Activated T-cell treated with anti-CD3 and anti-CD28 coated beads for 48 hours (primary cell): ENCODE measurements at places on chromosomes 12 and 14.

DNA sequence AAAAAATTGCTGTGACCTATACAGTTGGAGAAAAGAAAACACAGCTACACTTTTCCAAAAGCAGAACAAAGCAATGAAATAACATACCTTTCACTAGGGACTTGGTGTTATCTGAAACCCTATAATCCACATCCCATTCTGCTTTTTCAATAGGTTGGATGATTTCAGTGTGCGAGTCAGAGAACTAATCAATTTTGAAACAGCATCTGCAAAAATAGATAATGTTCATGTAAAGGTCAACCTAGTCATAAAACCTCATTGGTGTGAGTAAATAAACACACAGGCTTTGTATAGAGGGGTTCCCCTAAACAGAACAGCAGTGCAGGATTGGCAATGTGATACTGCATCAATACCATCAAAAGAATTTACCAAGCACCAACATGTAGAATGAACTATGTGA, 173.0 kb upstream of the G2E3 start:
- no peak for DNase-seq

DNA sequence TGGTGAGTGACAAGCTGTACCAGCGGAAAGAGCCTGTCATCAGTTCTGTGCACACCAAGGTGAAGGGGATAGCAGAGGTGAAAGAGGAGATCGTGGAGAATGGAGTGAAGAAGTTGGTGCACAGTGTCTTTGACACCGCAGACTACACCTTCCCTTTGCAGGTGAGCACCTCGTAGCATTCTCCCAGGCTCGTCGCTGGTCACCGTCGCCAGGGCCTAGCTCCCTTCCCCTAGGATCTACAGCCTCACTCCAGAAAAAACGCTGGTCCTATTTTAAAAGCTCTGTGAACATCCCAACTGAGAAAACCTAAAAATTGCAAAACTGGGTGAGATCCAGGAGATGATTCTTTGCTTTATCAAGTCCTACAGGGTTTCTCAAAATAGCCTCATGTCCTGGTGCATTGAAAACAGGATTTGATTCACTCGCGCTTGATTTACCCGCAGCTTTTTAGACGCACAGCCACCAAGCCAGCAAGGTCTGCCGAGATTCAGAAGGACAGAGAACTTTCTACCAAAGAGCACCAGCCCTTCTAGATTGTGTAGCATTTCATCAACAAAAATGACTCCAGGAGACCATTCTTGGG, 22.2 kb downstream of the P2RX7 start:
- DNase-seq: no peak

- no peak for DNase-seq
These were observed 73.1 kb downstream of the ADCK1 start for GRCh38 chr14:77872983-77873382.

DNA sequence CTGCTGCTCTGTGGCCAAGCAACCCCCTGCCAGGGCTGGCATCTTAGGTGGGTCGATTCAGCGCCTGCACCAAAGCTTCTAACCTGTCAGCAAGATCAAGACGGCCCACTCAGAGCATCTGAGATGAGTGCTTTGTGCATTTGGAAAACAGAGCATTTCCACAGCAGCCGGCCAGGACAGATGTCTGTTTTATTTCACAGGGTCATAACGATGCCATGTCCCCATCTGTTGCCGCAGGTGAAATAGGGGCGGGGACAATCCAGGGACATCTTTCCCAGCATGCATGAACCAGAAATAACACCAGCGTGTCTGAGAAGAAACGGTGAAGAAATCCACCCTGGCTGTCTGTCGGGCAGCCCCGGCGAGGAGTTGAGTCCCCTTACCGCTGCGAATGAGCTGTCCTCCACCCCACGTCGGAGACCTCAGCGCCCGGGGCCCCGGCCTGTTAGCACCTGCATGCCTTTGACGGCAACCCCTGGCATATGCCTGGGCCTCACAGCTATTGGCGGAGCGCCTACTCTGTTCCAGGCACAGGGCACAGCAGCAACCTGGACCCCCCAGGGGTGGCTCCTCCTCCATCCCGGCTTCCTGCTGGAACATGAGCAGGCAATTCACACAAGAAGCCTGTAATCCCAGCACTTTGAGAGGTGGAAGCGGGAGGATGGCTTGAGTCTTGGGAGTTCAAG, 30.6 kb upstream of the ULK1 start:
- no peak for DNase-seq

DNA sequence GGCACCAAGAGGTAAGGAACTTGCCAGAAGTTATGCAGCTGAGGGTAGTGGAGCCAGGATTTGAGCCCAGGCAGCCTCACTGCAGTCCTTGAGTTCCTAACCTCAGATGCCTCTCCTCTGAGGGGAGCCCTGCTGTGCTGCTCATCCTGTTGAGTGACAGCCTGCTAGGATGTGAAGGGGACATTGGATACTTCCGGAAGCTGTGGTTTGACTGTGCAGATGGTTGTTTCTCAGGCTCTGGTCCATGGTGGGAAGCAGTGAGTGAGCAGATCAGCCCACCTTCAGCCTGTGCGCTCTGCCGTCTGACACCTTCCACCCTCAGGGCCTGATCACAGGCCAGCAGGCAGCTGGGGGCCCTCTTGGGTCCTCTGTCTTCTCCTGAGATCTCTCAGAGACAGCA, 253.2 kb downstream of the CACNA1C start:
- DNase-seq: no peak

GRCh38 chr12:101229841-101230241, 19.8 kb upstream of the SLC5A8 start:
- no peak for DNase-seq

DNA sequence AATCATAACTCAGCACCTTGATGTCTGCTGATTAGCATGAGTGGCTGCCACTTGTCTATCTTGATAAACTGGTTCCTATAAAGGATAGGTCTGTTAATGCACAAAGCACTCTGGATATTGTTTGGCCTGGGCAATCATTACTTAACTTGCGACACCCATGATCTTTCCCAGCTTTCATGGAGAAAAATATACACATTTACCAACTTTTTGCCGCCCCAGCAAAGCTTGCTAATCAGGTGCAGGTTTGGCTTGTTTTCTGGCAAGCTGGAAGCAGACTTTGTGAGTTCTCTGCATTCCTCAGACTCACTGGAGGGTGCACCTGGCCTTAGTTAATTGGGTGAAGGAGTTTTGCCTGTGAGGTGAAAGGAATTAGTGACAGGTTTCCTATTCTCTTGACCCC, 1126.4 kb upstream of the FLRT2 start:
- DNase-seq: no peak

- DNase-seq: no peak
These were observed 24.5 kb downstream of the PDZRN4 start for GRCh38 chr12:41212625-41213024.

- DNase-seq: no peak
These were observed 74.2 kb downstream of the RCOR1 start for GRCh38 chr14:102666635-102667034.

GRCh38 chr12:87441511-87441910, 587.7 kb downstream of the C12orf50 start:
- DNase-seq: no peak

DNA sequence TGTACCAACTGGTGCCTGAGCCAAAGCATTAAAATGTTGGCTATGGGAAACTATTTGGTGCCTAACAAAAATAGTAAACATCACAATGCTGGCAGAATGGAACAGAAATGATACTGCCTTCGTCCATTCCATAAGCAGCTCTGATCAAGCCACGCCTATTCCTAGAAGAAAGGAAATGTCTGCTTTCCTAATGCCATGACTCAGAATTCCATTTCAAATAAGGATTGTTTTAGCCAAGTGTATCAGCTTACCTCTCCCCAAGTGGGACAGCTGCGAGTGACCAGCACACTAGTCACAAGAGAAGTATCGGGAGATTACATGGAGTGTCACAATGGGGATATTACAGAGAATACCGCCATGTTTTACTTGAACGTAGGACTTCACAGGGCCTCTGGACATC, 38.7 kb downstream of the GLT8D2 start:
- no peak for DNase-seq

GRCh38 chr14:51561141-51561540, 90.6 kb upstream of the FRMD6 start:
- no peak for DNase-seq

GRCh38 chr14:55130196-55130550, 1.1 kb downstream of the LGALS3 start:
- DNase-seq: no peak

DNA sequence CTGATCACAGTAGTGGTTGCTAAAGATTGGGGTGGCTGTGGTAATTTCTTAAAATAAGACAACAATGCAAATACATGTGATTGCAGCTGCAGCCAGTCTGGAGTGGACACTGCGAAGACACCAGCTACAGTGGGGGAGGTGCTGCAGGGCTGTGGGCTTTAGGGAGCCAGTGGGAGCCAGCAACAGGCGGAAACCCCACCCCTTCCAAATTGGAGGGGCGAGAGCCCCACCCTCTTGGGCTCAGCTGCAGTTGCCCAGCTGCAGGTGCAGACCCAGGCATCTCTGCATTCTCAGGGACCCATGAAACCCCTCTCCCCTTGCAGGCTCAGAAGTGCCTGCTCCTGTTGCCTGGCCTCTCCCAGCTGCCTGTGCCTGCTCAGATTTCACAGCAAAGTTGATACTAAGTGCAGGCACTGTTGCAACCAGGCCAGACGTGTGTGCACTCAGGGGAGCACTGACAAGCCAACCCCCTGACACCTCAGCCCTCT, 104.8 kb downstream of the MYF5 start:
- no peak for DNase-seq
